CD4-positive, alpha-beta T cell treated with Interleukin-21 for 1 hour (primary cell): ENCODE measurements at places on chromosomes 12 and 14.

GRCh38 chr12:72485017-72485701, 213.0 kb downstream of the TRHDE start:
- DNase-seq: no peak

- DNase-seq: no peak
These were observed 22.5 kb downstream of the ADGRD1 start for GRCh38 chr12:130976171-130976720.

GRCh38 chr14:104397956-104398355, 181.6 kb upstream of the C14orf180 start:
- DNase-seq: no peak

GRCh38 chr12:14833952-14834351, 9.4 kb downstream of the ART4 start:
- DNase-seq: no peak

DNA sequence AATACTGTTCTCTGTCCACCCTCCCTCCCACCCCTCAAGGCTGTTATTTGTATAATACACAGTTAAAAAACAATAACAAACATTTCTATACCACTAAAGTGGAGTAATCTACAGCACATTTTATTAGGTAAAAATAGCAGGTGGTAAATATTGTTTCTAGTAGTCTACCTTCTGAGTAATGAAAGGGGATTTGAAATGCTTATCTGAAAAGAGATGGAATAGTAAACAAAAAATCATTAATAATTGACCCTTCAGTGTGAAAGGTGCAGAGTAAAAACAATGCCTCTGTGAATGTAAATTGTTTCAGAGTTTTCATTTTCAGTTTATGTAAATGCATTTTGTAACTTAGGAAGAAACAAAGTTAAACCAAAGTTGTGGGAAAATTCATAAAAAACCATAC, 321.2 kb downstream of the SLC16A7 start:
- DNase-seq: no peak

GRCh38 chr14:65403231-65403630, 9.3 kb upstream of the FUT8 start:
- no peak for DNase-seq

GRCh38 chr12:28938581-28939235, 210.4 kb upstream of the FAR2 start:
- DNase-seq: no peak

DNA sequence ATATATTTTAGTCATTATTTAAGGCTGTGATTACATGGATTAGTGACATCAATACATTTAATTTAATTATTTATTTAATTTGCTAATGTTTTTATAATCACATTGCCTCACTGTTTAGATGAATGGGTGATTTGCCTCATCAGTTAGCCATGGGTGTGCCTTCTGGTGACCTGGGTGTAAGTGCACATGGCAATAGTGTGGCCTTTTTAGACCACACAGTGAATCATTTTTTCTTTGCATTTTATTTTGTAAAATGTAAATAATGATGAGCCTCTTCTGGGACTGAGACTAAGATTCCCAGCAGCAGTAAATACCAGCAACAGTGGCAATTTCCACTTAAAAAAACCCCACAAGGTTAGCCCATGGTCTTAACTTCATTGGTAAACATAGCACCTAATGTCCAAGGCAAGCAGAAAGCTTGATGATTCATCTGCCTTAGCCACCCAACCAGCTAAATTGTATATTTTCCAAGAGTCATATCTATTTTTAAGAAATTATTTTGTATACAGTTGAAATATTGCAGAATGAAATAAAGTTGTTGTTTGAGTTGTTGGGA, 235.9 kb upstream of the NOVA1 start:
- no peak for DNase-seq

- peak; percentile 52 for DNase-seq
These were observed 364.8 kb downstream of the SNAPC1 start for GRCh38 chr14:62126879-62127478.

DNA sequence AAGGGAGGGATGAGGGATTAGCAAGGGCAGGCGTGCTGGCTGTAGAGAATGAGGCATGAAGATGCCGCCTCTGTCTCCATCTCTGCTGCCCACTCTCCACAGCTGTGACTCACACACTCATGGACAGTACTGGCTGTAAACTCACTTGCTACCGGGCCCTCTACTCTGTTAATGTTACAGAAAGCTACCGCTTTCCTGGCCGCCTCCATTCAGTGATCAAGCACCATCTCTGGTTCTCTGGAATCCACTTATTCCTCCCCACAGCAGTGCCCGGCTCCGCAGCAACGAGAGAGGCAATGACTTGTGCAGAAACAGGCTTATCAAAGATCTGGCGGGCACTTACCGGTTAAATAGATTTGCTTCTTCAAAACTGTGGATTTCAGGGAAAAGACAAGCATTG, 34.8 kb downstream of the AMN start:
- no peak for DNase-seq

DNA sequence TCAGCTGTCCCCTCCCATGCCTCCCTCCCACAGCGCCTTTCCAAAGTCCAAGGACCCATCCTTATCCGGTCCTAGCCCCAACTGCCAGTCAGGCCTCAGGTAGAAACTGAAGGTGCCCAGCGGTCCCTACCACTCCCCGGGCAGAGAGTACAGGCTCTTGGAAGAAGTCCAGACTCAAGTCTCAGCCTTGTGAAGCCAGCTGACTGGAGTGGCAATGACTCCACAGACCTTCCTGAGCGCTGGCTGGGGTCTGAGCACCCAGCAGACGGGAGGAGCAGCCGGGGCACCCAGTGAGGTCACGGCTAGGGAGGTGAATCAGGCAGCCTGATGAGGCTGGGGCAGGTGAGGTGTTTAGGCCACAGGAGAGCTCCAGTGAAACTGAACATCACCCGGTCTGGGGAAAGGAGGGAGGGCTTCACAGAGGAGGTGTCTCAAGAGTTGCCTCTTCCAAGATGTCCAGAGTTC, 60.0 kb downstream of the ITPK1 start:
- DNase-seq: no peak

GRCh38 chr12:12551115-12551514, 11.5 kb downstream of the DUSP16 start:
- no peak for DNase-seq

- DNase-seq: no peak
These were observed 21.6 kb downstream of the CORO1C start for GRCh38 chr12:108709697-108710096.

DNA sequence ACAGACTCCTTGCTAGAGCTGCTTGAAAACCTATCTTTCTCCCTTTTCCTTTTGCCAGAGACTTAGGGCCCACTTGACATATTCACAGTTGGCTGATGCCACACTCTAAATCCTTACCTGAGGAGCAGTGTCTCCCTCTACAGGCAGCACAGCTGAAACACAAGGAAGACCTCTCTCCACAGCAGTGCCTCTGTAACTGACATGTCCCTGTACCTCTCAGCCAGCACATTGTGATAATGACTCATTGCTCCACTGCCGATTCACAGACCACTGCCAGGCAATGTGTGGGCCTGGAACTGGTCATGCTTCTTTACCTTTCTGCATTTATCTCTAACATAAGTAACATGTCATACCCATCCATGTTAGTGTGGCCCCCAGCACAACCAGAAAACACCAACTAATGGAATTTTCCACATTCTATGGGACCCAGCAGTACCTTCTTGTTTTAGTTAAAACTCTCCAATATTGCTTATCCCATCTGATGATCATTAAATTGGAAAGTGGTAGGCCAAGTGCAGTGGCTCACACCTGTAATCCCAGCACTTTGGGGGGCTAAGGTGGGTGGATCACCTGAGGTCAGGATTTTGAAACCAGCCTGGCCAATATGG, 56.5 kb downstream of the GTF2A1 start:
- peak; percentile 52 for DNase-seq

- DNase-seq: no peak
These were observed 165.3 kb upstream of the PKP2 start for GRCh38 chr12:33061844-33062243.

- no peak for DNase-seq
These were observed 275.5 kb downstream of the DPF3 start for GRCh38 chr14:72618424-72618823.

GRCh38 chr12:131222329-131223139, 268.8 kb downstream of the ADGRD1 start:
- DNase-seq: no peak

DNA sequence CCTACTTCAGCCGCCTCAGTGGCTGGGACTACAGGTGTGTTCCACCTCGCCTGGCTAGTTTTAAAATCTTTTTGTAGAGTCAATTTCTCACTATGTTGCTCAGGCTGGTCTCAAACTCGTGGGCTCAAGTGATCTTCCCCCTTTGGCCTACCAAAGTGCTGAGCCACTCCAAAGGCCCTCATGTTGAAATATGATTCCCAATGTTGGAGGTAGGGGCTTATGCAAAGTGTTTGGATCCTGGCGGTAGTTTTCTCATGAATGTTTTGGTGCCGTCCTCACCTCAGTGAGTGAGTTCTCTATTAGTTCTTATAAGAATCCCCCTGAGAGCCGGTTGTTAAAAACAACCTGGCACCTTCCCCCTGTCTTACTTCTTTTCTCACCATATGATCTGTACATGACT, 784.6 kb downstream of the TMTC2 start:
- DNase-seq: no peak

GRCh38 chr14:76957224-76957891, 71.2 kb downstream of the IRF2BPL start:
- peak; percentile 37 for DNase-seq

DNA sequence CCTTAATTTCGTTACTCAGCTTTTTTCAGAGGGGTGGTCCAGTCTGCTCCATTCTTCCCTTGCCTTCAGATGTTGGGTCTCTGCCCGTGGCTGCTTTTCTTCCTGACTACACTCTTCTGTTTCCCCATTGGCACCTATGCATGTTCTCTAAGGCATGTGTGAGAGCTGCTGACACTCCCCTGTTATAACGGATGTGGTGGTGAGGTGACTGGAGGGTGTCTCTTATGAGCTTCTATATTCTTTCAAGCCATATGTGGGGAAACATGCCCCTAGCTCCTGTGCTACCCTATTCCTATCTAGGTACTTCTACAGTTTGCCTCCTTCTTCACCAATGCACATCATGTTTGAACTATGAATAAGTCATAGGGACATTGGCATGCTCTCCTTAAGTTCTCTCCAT, 643.2 kb downstream of the RPL10L start:
- DNase-seq: no peak

GRCh38 chr14:59200195-59200594, 11.7 kb downstream of the DAAM1 start:
- DNase-seq: no peak

DNA sequence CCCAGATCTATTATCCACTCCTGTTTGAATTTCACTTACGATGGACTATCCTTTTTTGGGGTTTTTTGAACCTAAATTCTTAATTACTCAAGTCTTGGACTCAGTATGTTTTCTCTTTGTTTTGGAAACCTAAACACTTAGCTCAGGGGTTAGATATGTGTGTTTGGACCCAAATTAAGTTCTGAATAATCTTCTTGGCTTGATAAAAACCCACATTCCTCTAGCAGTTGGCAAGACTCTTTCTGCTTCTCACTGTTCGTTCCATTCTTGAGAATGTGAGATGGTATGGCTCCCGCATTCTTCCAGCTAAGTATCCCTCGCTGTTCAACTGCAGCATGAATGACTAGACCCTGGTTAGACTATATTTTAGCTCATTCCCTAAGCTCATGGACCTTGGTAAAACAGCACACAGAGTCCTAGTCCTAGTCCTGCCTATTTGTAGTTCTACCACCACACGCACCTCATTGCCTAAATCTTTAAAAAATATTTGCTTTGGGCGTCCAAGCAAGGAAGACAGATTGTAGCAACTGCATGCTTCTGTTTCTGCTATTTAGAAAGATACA, 860.0 kb downstream of the RPS29 start:
- DNase-seq: no peak

- DNase-seq: no peak
These were observed 146.4 kb upstream of the KRR1 start for GRCh38 chr12:75657831-75658230.

DNA sequence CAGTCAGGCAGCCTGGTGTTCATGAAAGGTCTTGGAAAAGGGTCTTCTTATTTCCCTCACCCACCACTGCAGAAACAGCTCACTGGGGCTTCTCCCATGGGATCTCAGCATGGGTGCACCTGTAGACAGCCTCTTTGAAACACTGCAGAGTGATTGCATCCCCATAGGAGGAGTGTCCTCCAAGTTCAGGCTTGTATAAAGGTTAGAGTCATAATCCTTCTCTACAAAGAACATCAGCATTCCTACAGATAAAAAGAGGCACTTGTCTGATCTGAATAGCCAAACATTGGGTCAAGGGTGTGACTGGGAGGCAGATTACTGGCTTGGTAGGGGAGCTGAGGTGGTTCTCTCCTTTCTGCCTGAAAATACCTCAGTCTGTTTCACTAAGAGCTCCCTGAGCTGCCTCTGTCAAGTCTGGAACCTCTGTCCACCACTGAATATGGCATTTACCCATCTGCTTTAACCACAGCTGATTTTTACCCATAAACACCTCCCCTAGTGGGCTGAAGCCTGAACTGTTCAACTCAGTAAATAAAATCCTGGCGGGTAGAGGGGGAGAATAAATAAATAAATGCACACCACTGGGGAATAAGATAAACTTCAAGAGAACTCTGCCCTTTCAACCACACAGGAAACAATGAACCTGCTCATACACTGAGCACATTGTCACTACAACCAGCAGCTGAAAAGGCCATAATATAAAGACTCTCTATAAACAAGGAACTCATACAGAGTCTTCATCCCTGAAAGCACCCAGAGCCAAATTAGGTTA, 120.7 kb upstream of the SCAF11 start:
- no peak for DNase-seq

GRCh38 chr12:57089271-57090245, 644 bp downstream of the NAB2 start:
- DNase-seq: peak; percentile 45

GRCh38 chr14:22303589-22304195, 285.3 kb downstream of the DAD1 start:
- peak; percentile 4 for DNase-seq

DNA sequence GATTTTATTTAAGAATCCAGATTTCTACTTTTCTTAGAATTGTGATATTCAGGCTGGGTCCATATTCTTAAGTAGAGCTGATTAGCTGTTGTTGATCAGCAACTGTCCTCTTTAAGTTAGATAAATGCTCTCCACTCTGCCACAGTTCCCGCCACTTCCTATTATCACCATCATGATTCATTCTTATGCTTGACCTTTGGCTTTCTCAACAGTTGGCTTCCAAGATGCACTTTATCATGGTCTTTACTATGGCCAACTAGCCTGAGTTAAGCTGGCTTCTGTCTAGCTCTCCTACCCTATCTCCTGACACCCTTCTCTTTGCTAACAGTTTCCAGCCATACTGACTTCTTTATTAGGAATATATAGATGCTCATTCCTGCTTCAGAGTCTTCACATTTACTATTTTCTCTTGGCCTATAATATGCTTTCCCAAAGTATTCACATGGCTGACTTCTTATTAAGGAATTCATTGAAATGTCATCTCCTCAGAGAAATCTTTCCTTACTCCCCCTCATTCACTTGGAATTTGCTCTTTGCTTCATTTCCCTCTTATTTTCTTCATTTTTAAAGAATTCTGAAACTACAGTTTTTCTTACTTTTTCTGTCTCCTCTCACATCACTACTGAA, 149.0 kb upstream of the IGF1 start:
- DNase-seq: no peak

DNA sequence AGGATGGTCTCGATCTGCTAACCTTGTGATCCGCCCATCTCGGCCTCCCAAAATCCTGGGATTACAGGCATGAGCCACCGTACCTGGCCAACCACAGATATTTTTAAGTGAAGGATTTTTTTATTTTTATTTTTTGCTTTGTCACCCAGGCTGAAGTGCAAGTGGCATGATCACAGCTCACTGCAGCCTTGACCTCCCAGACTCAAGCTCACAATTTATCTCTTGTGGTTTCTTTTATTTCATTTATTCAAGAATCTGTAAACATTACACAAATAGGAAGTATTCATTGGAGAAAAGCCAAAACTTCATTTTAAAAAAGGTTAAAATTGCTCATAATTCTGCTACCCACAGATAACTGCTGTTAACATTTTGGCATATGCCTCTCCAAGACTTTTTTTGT, 13.3 kb downstream of the MOAP1 start:
- no peak for DNase-seq
